ENCODE measurements at places on chromosomes 12 and 14.

- no peak for DNase-seq
Measured at GRCh38 chr14:105168496-105168978, at the start of gene JAG2. Gene JAG2 (minus strand): TSS chr14:105168776. CDS start chr14:105168420, 356 bp downstream.

DNA sequence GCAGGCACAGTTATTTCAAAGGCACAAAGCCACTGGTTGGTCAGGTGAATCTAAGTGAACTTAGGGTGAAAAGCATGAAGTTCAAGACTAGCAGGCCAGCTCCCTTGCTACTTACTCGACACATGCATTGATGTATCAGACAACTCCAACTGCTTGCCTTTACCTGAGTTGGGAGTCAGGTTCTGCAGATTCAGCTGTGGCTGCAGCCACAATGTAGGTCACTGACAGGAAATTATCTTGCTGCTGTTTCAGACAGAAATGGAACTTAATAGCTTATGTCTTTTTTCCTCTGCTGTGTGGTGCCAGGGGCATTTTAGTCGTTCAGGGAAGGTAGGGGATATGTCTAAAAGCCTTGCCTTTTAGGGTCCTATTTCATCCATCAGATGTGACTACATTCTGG, 125.6 kb upstream of the RPH3A start:
- DNase-seq, result no peak

GRCh38 chr12:47082796-47083621, 3.2 kb upstream of the AMIGO2 start:
- DNase-seq, result peak; percentile 32

DNA sequence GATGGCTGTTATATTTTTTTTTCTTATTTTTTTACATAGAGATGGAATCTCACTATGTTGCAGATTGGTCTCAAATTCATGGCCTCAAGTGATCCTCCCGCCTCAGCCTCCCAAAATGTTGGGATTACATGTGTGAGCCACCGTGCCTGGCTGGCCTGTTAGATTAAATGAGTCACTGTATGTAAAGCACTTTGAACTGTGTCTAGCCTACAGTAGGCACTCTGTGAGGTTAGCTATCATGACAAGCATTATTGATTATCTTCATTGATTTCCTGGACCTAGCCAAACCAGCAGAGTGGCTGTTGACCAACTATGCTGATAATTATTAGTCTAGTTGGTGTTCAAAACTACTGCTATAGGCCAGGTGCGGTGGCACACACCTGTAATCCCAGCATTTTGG, 42.6 kb downstream of the ARF6 start:
- no peak for DNase-seq

DNA sequence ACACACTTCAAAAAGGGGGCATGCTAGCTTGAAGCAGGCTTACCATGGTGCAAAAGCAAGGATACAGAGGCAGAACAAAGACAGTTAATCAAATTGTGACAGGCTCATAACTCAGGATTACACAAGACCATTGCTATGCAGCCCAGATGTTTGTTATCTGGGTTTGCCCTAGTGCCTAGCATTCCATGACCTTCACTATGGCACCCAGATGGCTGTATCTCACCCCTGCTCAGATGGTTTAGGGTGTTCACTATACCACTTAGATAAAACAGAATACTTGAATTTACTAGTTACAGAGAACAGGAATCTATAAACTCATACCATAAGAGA, 56.2 kb downstream of the SDR9C7 start:
- no peak for DNase-seq

Measured in NCI-H2029 (cell line).